ENCODE measurements at places on chromosomes 4 and X. TPM values are rescaled to one million over a fixed set of nuclear protein-coding genes. Genes with fewer than 3 reads are reported as not detected.

DNA sequence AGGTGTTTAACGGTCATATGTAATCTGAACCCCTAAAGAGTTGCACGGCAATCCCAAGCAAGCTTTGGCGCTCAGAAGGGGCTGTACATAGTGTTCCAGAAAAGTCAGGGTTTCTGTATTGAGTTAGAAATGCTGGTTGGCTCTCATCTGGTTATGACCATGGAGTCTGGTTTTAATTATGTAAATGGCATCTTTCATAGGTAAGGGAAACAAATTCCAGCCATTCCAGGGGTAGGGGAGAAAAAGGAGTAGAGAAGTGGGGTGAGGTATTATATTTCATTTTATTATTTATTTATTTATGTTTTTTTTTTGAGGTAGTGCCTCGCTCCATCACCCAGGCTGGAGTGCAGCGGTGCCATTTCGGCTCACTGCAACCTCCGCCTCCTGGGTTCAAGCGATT, 15.9 kb downstream of the KLF3 start:
- no peaks in the 10 kb centered on the region for H3K27me3 ChIP-seq
- H3K4me1 ChIP-seq, result peaks cover 39% of the 10 kb centered on the region
- no peak for DNase-seq
- peaks cover 47% of the 10 kb centered on the region for H3K36me3 ChIP-seq
- peak overlapping the region; percentile 18 for H3K27ac ChIP-seq
- H3K4me3 ChIP-seq, result no peak overlapping the region

DNA sequence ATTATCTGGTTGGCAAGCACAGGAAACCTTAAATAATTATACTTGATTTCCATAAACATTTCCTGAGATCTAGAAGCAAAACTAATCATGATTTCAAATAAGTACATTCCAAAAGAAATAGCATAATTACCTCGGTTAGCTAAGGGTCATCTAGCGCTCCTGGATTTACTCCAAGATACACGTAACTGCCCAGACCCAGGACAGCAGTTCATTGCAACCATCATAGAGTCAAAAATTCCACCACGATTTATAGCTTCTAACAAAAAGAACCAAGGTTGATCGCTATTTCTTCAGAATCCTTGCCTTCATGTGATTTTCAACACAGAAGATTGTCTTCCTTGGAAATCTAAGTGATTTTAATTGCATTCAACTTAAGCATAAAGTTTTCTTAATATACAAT, 1235.5 kb upstream of the TENM3 start:
- no peak overlapping the region for H3K4me3 ChIP-seq
- no peaks in the 10 kb centered on the region for H3K36me3 ChIP-seq
- peaks cover 13% of the 10 kb centered on the region for H3K4me1 ChIP-seq
- no peaks in the 10 kb centered on the region for H3K27me3 ChIP-seq

- H3K36me3 ChIP-seq, result no peaks in the 10 kb centered on the region
- H3K4me3 ChIP-seq, result no peak overlapping the region
These were observed 608.1 kb upstream of the AADAT start for GRCh38 chr4:170697845-170698244.

GRCh38 chr4:145895056-145895455, 43.6 kb downstream of the ZNF827 start:
- H3K4me3 ChIP-seq, result no peak overlapping the region
- H3K36me3 ChIP-seq, result peaks cover 33% of the 10 kb centered on the region
- no peaks in the 10 kb centered on the region for H3K27me3 ChIP-seq
- no peak overlapping the region for H3K27ac ChIP-seq
- peaks cover 23% of the 10 kb centered on the region for H3K4me1 ChIP-seq
- no peak for DNase-seq

DNA sequence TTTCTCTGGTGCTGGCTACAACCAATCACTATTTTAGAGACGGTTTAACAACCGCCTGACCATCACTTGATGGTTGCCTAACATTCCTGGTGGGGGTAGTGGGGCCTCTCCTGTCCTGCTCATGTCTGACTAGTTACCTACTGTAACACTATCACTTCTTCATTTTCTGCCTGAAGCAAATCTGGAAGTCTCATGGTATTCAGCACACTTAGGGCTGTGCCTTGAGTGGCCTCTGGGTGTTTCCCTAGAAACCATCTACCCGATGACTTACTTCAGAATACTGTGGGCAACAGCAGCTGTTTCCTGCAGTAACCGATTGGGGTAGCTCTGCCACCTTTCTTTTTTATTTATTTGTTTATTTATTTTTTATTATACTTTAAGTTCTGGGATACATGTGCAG, 880.1 kb upstream of the INTU start:
- no peak for DNase-seq
- no peak overlapping the region for H3K27ac ChIP-seq
- no peaks in the 10 kb centered on the region for H3K27me3 ChIP-seq

GRCh38 chr4:158020176-158020575, 152.6 kb downstream of the GASK1B start:
- DNase-seq, result no peak
- H3K27me3 ChIP-seq, result peaks cover 19% of the 10 kb centered on the region
- peak overlapping the region; percentile 2 for H3K4me3 ChIP-seq
- peaks cover 35% of the 10 kb centered on the region for H3K4me1 ChIP-seq

The ZNF41 gene
- total RNA-seq, result 7.5 TPM

The MSANTD1 gene
- total RNA-seq, result 1.4 TPM

The GPR143 gene
- 4.7 TPM for total RNA-seq

DNA sequence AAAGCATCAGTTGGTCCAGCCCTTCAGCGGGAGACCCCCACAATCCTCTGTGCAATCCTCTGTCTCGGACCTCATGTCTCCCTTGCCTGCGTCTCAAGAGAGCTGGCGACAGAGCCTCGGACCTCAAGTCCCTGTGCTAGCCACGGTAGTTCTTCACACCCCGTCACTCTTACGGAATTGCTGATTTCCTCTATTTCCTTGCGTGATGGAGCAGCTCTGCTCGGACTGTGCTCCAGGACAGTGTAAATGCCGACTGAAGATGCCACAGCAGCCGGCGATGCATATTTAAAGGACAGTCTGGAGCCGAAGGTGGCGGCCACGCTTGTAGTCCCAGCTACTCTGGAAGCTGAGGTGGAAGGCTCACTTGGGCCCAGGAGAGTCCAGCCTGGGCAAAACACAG, 1.9 kb downstream of the GRK4 start:
- no peaks in the 10 kb centered on the region for H3K36me3 ChIP-seq
- peak overlapping the region; percentile 21 for H3K27ac ChIP-seq
- H3K4me3 ChIP-seq, result peak overlapping the region; percentile 91
- peaks cover 15% of the 10 kb centered on the region for H3K4me1 ChIP-seq

The CDKL5 gene
- 17.0 TPM for total RNA-seq

The PAGE2 gene
- not detected for total RNA-seq

- H3K4me1 ChIP-seq, result no peaks in the 10 kb centered on the region
- H3K4me3 ChIP-seq, result no peak overlapping the region
- no peaks in the 10 kb centered on the region for H3K27me3 ChIP-seq
- no peak overlapping the region for H3K27ac ChIP-seq
- H3K36me3 ChIP-seq, result no peaks in the 10 kb centered on the region
- no peak for DNase-seq
These were observed 81.9 kb upstream of the HPGD start for GRCh38 chr4:174604198-174604597.

- peaks cover 8% of the 10 kb centered on the region for H3K4me1 ChIP-seq
- H3K4me3 ChIP-seq, result no peak overlapping the region
- peaks cover 30% of the 10 kb centered on the region for H3K27me3 ChIP-seq
- no peak overlapping the region for H3K27ac ChIP-seq
- no peaks in the 10 kb centered on the region for H3K36me3 ChIP-seq
These were observed 596.3 kb upstream of the TENM3 start for GRCh38 chr4:181646864-181647263.

The MAD2L1 gene
- 37.4 TPM for total RNA-seq

The UBE2K gene
- total RNA-seq, result 88.6 TPM

Data from type B pancreatic cell (in vitro differentiated cells).